ENCODE measurements at places on chromosomes 2 and 18. TPM values are rescaled to one million over a fixed set of nuclear protein-coding genes. Genes with fewer than 3 reads are reported as not detected.

The NBAS gene
- total RNA-seq, result 126 TPM

The FAM228A gene
- 0.52 TPM for total RNA-seq

The ITGA4 gene
- total RNA-seq, result 19.3 TPM

The ESPNL gene
- 1.6 TPM for total RNA-seq

The OXER1 gene
- under 0.01 TPM for total RNA-seq

The CRYGD gene
- not detected for total RNA-seq

The SPATS2L gene
- total RNA-seq, result 79.9 TPM

The STEAP3 gene
- 8.9 TPM for total RNA-seq

The CYTIP gene
- total RNA-seq, result 1.0 TPM

The CXCR2 gene
- total RNA-seq, result under 0.01 TPM

The FSIP2 gene
- 1.0 TPM for total RNA-seq

The CRACDL gene
- total RNA-seq, result 0.52 TPM

The MAPK4 gene
- 5.7 TPM for total RNA-seq

The UGT1A6 gene
- 0.52 TPM for total RNA-seq

The CPLX4 gene
- total RNA-seq, result not detected

The TTR gene
- total RNA-seq, result not detected

The CREG2 gene
- 1.6 TPM for total RNA-seq

The PLGLB2 gene
- total RNA-seq, result 2.1 TPM

The TXNDC2 gene
- not detected for total RNA-seq

The STAM2 gene
- total RNA-seq, result 28.2 TPM

The FAP gene
- total RNA-seq, result 70.5 TPM

The ABCG8 gene
- under 0.01 TPM for total RNA-seq

The MYCN gene
- total RNA-seq, result 7.3 TPM

The MAP2 gene
- total RNA-seq, result 3.7 TPM

The KLHL41 gene
- 2,637 TPM for total RNA-seq

The GLB1L gene
- 13.0 TPM for total RNA-seq

The HS6ST1 gene
- total RNA-seq, result 12.5 TPM

The CDK5R2 gene
- not detected for total RNA-seq

The CFC1 gene
- total RNA-seq, result not detected

The EVA1A gene
- 6.3 TPM for total RNA-seq

The CHST9 gene
- total RNA-seq, result 0.52 TPM

The RPRM gene
- total RNA-seq, result 3.1 TPM

The ABCG5 gene
- not detected for total RNA-seq

The TRABD2A gene
- total RNA-seq, result 1.0 TPM

The MBOAT2 gene
- total RNA-seq, result 54.3 TPM

The CAPN13 gene
- total RNA-seq, result not detected

The ELAC1 gene
- total RNA-seq, result 6.3 TPM

The TMEM17 gene
- 1.0 TPM for total RNA-seq

The GNAL gene
- total RNA-seq, result 2.6 TPM

The CD28 gene
- total RNA-seq, result 4.2 TPM

The GPR75 gene
- total RNA-seq, result 1.0 TPM

The DSG1 gene
- not detected for total RNA-seq

The INHA gene
- not detected for total RNA-seq

The SLC9A4 gene
- total RNA-seq, result not detected

The ZSWIM2 gene
- total RNA-seq, result not detected

The SPHKAP gene
- 49.6 TPM for total RNA-seq

The KATNAL2 gene
- total RNA-seq, result 8.4 TPM

The PARD6G gene
- 3.7 TPM for total RNA-seq

The RFX8 gene
- under 0.01 TPM for total RNA-seq

The TMSB10 gene
- total RNA-seq, result 3,298 TPM

The CTNNA2 gene
- total RNA-seq, result 1.0 TPM

The BCL11A gene
- 4.2 TPM for total RNA-seq

The CABYR gene
- total RNA-seq, result 3.1 TPM

The LYPD6B gene
- total RNA-seq, result 0.52 TPM

The C1QL2 gene
- not detected for total RNA-seq

The NFU1 gene
- 51.7 TPM for total RNA-seq

The SCTR gene
- not detected for total RNA-seq

The SELENOI gene
- 13.0 TPM for total RNA-seq
